ENCODE measurements at places on chromosomes 6 and 20.

DNA sequence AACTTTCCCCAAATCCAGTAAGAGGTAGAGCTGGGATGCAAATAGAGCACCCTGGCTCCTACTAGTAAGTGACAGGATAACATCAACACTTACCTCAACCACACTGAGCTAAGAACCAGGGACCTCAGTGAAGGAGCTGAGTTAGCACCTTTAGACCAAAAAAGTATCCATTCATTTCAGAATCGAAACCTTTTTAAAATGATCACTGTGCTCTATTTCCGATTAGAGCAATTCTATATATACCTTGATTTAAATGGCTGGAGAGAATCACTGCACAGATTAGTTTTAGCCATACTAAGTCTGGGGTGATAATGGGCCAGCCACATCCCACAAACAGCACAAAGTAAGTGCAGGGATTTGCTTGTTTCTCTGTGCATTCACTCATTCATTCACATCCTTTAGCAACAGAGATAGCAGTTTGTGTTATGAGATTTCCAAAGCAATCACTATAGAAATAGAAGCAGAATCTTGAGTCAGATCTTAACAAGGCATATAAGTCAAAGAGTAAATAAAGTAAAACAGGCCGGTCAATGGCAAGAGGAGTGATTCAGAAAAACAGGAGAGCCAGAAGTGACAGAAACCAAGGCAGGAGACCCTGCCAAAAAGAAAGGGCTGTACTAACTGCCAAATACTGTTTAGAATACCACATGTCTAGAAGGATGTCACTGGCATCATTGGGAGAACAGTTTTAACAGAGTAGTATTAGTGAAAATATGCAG lies 136.3 kb downstream of the KIF13A start:
- no peak for DNase-seq
- H3K36me3 ChIP-seq, result no peaks in the 10 kb centered on the region
- H3K4me3 ChIP-seq, result no peak overlapping the region
- H3K27ac ChIP-seq, result no peak overlapping the region
- no peaks in the 10 kb centered on the region for H3K27me3 ChIP-seq

- H3K27me3 ChIP-seq, result no peaks in the 10 kb centered on the region
- H3K4me3 ChIP-seq, result no peak overlapping the region
- no peaks in the 10 kb centered on the region for H3K36me3 ChIP-seq
- no peaks in the 10 kb centered on the region for H3K4me1 ChIP-seq
- H3K27ac ChIP-seq, result no peak overlapping the region
- no peak for DNase-seq
Measured at GRCh38 chr6:69069881-69070280, 434.8 kb downstream of the ADGRB3 start.

- no peak overlapping the region for H3K4me3 ChIP-seq
- no peak for DNase-seq
- H3K27ac ChIP-seq, result no peak overlapping the region
- no peaks in the 10 kb centered on the region for H3K36me3 ChIP-seq
- H3K4me1 ChIP-seq, result no peaks in the 10 kb centered on the region
Measured at GRCh38 chr6:5851261-5851757, 155.4 kb downstream of the NRN1 start.

DNA sequence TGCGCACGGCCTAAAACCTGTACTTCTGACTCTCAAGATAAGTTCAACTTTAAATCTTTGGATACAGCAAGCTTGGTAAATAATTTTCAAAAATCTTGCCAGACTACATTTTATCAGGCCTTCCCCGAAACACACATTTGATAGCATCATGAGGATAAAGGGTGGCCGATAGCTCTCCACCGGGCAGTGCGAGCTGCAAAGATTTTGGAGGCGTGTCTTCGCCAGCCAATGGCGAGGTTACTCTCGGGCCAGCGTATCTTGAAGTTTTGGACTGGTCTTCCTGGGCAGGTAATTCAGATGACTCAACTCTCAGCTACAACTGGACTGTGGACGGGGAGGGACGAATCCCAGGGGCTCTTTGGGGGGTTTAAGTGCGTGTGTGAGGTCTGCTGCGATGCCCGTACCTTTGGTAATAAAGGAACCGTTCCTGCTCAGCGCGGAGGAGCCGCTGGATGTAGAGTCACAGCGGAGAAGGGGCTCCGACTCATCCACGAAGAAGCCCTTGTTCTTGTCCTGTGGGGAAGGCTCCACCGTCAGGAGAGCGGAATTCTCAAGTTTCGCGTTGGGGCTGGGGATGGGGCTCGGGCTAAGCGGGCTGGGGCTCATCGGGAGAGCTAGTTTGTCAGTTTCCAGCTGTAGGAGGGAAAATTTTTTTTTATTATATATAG lies 75.3 kb downstream of the TNFRSF21 start:
- H3K4me3 ChIP-seq, result no peak overlapping the region
- H3K27me3 ChIP-seq, result no peaks in the 10 kb centered on the region
- DNase-seq, result no peak
- no peaks in the 10 kb centered on the region for H3K4me1 ChIP-seq
- no peaks in the 10 kb centered on the region for H3K36me3 ChIP-seq
- no peak overlapping the region for H3K27ac ChIP-seq

GRCh38 chr6:154500769-154501577 lies 9.5 kb downstream of the CNKSR3 start:
- H3K27ac ChIP-seq, result no peak overlapping the region
- no peak for DNase-seq
- H3K27me3 ChIP-seq, result no peaks in the 10 kb centered on the region
- no peaks in the 10 kb centered on the region for H3K36me3 ChIP-seq
- no peaks in the 10 kb centered on the region for H3K4me1 ChIP-seq
